ENCODE measurements at places on chromosomes 4 and X.

DNA sequence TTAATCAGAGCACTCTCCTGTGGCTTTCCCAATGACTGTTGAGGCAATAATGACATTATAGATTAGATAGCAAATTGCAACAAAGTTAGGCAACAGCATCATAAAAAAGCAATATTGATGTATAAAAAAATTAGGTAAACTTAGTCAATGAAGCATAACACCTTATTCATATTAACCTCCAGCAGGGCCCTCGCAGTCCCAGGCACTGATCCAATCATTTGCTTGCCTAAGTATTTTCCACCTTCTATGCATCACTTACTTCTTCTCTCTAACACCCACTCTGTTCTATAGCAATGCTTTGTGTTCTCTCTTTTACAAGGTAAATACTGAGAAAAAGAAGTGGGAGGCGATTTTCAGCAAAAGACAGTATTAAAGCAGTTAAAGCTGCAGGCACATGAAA, 833.5 kb upstream of the ADGRL3 start:
- no peak for DNase-seq

DNA sequence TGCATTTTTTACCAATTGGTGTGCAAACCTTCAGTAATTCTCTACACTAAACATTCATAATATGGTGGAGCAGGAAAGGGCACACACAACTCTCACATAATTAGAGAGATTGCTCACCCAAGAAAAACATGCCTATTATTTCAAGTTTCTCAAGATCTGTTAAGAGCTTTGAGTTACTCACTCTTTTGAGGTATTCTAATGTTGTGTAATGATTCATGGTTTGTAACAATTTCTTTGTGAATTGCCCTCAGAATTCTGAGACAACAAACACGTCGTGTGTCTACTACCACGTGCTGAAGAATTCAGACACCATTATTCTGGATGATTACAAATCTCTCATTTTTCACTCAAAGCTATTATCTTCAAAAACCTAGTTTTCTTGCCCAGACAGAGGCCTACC, 82.8 kb downstream of the PDGFC start:
- no peak for DNase-seq

DNA sequence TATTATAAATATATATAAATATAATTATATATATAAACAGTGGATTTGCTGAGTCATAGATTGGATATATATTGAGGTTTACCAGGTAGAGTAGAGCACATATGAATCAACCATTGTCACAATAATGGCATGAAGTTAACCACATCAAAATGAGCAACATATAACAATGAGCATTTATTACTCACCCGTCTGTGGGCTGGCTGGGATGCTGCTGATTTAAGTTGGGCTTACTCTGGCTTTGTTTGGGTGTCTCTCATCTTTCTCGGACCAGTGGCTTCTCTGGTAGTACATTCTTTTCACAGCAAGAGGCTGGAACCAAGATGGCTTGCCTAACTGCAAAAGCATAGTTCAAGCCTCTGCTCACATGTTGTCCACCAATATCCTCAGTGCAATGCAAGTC, 111.7 kb upstream of the TAPT1 start:
- no peak for DNase-seq

DNA sequence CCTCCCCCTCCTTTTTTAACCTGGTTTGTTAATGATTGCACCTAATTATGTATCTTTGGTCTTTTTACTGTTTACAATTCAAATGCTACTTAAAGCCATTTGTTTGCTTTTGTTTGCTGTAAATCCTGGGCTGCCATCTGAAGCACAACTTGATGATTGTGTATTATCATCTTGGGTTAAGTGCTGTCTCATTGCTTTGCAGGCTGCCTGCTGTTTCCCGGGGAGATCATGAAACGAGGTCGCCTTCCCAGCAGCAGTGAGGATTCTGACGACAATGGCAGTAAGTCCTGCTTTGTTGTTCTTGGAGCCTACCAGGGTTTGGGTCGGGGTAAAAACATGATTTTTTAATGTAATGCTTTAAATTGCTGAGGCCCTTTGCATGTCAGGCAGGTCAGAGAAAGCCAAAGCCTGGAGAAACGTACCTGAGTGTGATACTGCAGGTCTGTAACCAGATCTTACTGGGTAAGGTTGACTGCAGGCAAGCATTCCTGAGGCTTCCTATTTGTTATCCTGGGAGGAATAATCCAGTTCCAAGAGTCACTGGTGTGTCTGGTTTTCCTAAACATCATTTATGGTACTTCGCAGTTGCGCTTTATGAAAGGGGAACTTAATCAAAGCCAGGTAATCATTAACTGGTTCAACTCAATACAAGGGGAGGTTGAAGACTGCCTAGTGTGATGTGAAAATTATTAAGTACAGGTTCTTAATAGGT, 22.2 kb downstream of the JADE1 start:
- no peak for DNase-seq

DNA sequence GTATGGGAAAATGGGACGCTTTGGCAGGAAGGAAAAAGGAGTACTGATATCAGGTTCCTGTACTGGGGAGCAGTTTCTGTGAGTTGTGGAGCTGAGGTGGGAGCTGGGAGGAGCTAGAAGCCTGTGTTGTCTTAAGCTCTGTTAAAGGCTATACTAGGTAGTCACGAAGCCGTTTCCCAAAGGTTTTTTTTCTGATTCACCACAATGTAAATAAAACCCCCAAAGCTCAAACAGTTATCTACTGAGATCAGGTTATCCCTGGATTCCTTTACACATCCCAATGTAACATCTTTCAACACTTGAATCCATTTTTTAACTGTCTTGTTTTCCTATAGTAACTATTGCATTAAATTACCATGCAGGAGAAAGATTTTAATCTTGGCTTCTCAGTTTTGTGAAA, 297.4 kb upstream of the SFRP2 start:
- no peak for DNase-seq

GRCh38 chr4:172125443-172125842, 312.2 kb downstream of the GALNTL6 start:
- DNase-seq = no peak

GRCh38 chr4:4759883-4760282, 99.6 kb upstream of the MSX1 start:
- no peak for DNase-seq

DNA sequence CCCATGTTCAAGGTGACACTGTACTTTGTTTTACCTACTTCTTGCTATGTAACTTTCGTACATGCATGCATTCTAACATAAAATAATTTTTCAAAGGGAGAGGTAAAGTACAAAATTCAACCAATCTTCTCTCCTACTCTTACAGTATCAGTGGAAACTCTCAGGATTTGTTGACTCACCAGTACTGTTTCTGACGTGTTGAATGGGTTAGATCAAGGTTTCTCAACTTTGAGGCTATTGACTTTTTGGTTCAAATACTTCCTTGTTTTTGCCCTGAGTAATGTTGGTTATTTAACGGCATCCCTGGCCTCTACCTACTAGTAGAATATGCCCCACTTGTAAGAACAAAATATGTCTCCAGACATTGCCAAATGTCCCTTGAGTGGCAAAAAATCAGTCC, 94.6 kb upstream of the SMAD1 start:
- DNase-seq = no peak

- DNase-seq = no peak
Observed at GRCh38 chrX:29852767-29853166, 362.6 kb upstream of the MAGEB2 start.

DNA sequence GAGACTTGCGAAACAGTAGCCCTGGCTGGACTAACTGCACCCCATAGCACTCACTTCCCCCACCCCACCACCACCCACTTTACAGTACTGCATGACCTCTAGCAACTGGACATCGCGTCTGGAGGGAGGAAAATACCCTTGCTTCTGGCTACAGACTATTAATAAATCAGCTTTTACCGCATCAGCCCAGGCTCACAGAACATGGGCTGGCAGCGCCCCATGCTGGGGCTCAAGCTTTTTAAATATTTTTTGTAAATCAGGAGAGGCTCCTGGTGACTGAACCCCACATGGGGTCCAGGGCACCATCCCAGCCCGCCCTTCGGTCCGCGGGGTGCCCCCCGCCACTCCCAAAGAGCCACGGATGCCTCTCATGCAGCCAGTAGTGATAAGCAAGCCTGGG, 2.7 kb downstream of the HS6ST2 start:
- no peak for DNase-seq

DNA sequence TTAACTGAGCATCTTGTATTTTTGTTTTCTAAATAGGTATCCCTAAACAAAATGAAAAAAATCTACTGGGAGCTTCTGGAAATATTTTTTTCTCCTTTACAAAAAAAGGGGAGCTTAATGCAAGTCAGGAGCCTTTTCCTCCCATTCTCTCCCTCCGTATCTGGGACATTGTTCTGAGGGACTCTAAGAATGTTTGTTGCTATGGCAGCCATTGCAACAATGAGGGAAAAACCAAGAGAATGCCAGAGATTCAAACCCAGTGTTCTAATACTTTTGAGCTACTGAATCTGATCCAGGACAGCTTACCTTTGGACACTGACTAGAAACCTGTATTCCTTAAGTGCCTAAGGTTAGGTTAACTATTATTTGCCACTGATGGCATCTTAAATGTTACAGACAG, 485.7 kb upstream of the HS3ST1 start:
- DNase-seq = no peak

GRCh38 chr4:829291-829690, 3.4 kb upstream of the CPLX1 start:
- DNase-seq = no peak

DNA sequence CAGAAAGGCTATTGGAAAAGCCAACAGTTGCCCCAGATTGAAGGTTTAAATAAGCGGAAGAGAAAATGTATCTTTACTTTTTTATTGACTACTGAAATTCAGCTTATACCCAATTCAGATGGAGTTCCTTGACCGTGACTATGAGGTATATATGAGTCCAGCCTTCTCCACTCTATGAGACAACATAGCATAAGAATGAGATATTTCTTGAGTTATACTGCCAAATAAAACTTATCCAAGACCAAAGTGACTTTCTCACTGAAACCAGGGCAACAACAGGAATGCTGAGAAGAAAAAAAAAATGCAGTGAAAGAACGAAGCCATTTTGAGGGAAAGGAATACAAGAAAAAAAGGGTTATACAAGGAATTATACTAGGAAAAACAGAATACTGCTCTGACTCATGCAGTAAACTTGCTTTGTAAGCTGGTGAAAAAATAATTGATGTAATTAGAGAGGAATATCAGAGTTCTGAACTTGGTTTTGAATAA, 16.3 kb upstream of the PDK3 start:
- DNase-seq = no peak

DNA sequence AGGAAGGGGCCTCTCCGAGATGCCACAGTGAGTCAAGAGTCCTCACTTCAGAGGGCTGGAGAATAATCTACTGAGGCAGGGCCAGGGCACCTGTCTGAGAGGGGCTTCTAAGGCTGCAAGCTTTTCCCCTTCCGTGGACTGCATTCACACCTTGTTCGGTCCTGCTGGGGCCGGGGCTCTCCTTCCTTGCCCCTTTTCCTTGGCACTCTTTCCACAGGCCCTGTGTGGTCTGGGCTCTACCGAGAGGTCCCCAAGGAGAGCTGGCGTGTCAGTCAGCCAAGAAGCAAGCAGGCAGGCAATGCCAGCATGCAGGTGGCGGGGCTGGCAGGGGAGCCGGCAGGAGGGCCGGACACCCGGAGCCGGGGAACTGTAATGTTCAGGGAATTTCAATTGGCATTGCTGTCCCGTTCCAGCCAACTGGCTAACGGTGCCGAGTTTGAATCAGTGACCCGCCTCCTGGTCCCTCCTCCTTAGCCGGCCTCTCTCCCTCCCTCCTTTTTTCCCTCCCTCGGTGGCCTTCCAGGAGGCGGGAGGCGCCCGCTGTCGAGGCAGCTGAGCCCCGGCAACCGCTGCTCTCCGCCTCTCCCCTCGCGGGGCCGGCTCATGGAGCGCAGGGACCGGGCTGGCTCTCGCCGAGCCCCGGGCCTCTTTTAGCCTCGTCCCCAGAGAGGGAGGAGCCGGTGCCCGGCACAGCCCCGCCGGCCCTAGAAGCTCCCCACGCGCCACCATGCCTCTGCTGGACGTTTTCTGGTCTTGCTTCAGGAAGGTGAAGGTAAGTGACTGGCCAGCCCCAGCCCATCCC, at the start of gene STARD8:
STARD8 (plus strand) TSS at position 511 of the 802 bp plus-strand sequence; CDS start at position 728, 217 bp downstream.
- DNase-seq = no peak

DNA sequence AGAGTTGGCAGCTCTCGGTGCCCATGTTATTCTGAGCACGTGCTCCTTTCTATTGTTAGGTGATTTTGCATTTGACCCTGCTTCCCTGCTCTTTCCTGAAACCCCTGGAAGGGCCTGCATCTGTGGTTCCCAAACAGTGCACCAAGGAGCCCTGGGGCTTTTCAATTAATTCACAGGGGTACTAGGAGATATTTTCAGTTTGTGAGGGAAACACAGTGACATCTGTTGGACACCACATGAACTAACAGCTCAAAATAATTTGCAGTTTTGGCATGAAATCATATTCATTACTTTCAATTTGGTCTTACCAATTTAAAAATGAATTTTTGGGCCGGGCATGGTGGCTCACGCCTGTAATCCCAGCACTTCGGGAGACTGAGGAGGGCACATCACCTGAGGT, 156.6 kb downstream of the GATB start:
- no peak for DNase-seq

- DNase-seq = no peak
Observed at GRCh38 chr4:96691521-96691920, 851.6 kb downstream of the PDHA2 start.
